ENCODE measurements at places on chromosomes 16 and 17. TPM values are rescaled to one million over a fixed set of nuclear protein-coding genes. Genes with fewer than 3 reads are reported as not detected.

NDUFAB1 gene
- 21.0 TPM for total RNA-seq

SMIM36 gene
- not detected for total RNA-seq

GFOD2 gene
- 21.0 TPM for total RNA-seq

MPV17L gene
- total RNA-seq: 7.6 TPM

CD79B gene
- total RNA-seq: 2.6 TPM

JUP gene
- total RNA-seq: 143 TPM

SCNN1G gene
- 14.7 TPM for total RNA-seq

KLHL10 gene
- total RNA-seq: 1.1 TPM

NEUROD2 gene
- total RNA-seq: not detected

ZSCAN10 gene
- 0.17 TPM for total RNA-seq

PIK3R6 gene
- 4.2 TPM for total RNA-seq

- H3K4me1 ChIP-seq: no peaks in the 10 kb centered on the region
- H3K27me3 ChIP-seq: no peaks in the 10 kb centered on the region
- no peak overlapping the region for H3K27ac ChIP-seq
- DNase-seq: no peak
- no peak overlapping the region for H3K4me3 ChIP-seq
- peaks cover 71% of the 10 kb centered on the region for H3K36me3 ChIP-seq
These were observed 21.1 kb downstream of the CSNK2A2 start for GRCh38 chr16:58176608-58177352.

DNA sequence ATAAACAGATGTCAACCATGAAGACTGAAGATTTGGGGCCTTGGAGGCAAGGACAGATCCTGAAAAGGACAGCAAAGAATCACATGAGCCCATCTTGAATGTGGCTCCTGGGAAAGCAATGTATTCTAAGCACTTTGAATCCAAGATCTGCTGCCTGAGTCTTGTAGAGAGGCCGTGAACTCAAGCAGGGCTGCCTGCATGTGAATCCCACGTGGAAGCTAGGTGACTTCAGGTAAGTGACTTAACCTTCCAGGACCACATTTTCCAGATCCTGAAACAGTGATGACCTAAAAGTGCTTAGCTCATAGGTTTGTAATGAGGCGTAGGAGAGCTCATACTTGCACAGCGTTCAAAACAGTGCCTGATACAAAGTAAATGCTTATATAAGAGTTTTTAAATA lies 373.0 kb upstream of the SALL1 start:
- H3K27me3 ChIP-seq: no peaks in the 10 kb centered on the region
- no peak for DNase-seq
- no peak overlapping the region for H3K4me3 ChIP-seq
- H3K36me3 ChIP-seq: no peaks in the 10 kb centered on the region
- H3K27ac ChIP-seq: no peak overlapping the region

- no peaks in the 10 kb centered on the region for H3K27me3 ChIP-seq
- H3K4me1 ChIP-seq: peaks cover 1% of the 10 kb centered on the region
- H3K36me3 ChIP-seq: peaks cover 30% of the 10 kb centered on the region
- no peak overlapping the region for H3K4me3 ChIP-seq
- DNase-seq: no peak
- no peak overlapping the region for H3K27ac ChIP-seq
These were observed 22.2 kb upstream of the C17orf107 start for GRCh38 chr17:4877089-4877488.

DNA sequence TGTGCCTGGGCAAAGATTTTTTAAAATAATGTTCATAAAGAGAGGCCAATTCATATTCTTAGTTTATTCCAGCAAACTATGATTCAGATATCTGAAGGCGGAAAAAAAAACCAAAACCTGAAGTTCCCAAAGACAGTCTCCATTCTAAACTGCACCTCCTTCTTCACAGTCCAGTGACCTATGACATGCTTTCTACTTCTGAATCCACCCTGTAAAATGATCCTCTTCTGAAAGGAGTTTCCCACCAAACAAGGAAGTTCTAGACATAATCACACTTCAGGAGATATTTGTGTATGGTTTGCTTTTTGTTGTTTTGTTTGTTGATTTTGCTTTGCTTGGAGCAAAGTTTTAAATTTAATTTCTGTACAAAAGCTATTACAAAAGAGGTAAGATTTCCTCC lies 12.9 kb upstream of the CHST4 start:
- H3K27ac ChIP-seq: no peak overlapping the region
- H3K36me3 ChIP-seq: no peaks in the 10 kb centered on the region
- no peak for DNase-seq
- no peaks in the 10 kb centered on the region for H3K27me3 ChIP-seq
- H3K4me1 ChIP-seq: no peaks in the 10 kb centered on the region

DNA sequence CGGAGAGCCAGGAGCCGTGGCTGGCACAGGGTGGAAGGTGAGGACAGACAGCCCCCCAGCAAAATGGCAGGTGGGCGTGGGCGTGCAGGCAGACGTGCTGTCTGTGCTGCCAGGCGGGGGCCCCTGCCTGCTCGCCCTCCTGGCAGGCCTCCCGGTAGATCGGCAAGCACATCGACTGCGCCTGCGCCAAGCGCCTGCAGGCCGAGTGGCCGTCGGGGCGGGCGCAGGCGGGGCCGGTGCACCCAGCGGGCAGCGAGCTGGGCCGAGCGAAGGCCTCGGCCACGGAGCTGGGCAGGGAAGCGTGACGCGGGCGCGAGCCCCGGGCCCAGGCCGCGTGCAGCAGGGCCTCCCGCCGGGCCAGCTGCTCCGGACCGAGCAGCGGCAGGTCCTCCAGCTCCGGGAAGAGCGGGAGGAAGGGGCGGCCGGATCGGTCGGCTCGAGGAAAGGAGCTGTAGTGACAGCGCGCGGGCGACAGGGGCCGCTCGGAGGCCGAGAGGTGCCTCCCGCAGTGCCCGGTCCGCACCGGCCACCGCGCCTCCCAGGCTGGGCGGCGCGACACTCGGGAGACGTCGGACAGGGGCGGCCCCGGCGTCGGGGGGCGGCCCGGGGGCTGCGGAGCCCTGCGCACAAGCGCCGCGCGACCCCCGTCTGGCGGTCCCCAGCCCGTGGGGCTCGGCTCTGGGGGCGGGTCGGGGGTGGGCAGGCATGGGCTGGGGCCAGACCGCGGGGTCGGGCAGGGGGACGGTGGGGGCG lies 16.9 kb downstream of the GRIN2C start:
- H3K4me1 ChIP-seq: peaks cover 23% of the 10 kb centered on the region
- no peaks in the 10 kb centered on the region for H3K36me3 ChIP-seq
- H3K27ac ChIP-seq: peak overlapping the region; percentile 64
- no peaks in the 10 kb centered on the region for H3K27me3 ChIP-seq

- no peak overlapping the region for H3K27ac ChIP-seq
- H3K4me3 ChIP-seq: no peak overlapping the region
- no peaks in the 10 kb centered on the region for H3K4me1 ChIP-seq
- no peaks in the 10 kb centered on the region for H3K36me3 ChIP-seq
These were observed 253.4 kb downstream of the SHISA9 start for GRCh38 chr16:13154799-13155198.

- H3K36me3 ChIP-seq: no peaks in the 10 kb centered on the region
- H3K27me3 ChIP-seq: no peaks in the 10 kb centered on the region
- no peaks in the 10 kb centered on the region for H3K4me1 ChIP-seq
These were observed 52.4 kb downstream of the AXIN2 start for GRCh38 chr17:65509032-65509431.

GRCh38 chr17:58325976-58326468 lies 2.6 kb downstream of the TSPOAP1 start:
- peaks cover 4% of the 10 kb centered on the region for H3K4me1 ChIP-seq
- H3K36me3 ChIP-seq: no peaks in the 10 kb centered on the region
- no peak overlapping the region for H3K27ac ChIP-seq
- no peak for DNase-seq
- peaks cover 5% of the 10 kb centered on the region for H3K27me3 ChIP-seq
- H3K4me3 ChIP-seq: no peak overlapping the region

GRCh38 chr16:30740364-30741251 lies 7.6 kb upstream of the PHKG2 start:
- peak overlapping the region; percentile 86 for H3K27ac ChIP-seq
- peaks cover 60% of the 10 kb centered on the region for H3K36me3 ChIP-seq
- H3K27me3 ChIP-seq: no peaks in the 10 kb centered on the region
- peaks cover 24% of the 10 kb centered on the region for H3K4me1 ChIP-seq

- peaks cover 40% of the 10 kb centered on the region for H3K4me1 ChIP-seq
- DNase-seq: no peak
- H3K4me3 ChIP-seq: no peak overlapping the region
These were observed 3.3 kb downstream of the TMEM94 start for GRCh38 chr17:75459590-75460267.

GRCh38 chr16:87132361-87133014 lies 184.7 kb downstream of the C16orf95 start:
- H3K4me3 ChIP-seq: no peak overlapping the region
- H3K4me1 ChIP-seq: no peaks in the 10 kb centered on the region
- no peak overlapping the region for H3K27ac ChIP-seq
- H3K27me3 ChIP-seq: no peaks in the 10 kb centered on the region

DNA sequence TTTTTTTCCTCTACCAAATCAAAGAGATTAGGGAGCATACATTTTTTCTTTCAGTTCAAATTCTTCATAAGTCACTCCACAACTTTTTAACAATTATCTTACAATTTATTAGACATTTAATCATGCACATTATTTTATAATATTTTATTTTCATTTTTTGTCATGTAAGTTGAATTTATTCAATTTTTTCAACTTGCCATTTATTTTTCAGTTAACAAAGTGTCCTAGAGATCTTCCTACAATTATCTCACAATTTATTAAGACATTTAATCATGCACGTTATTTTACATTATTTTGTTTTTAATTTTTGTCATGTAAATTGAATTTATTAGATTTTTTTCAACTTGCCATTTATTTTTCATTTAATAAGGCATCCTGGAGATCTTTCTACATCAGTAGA lies 16.2 kb downstream of the CACNG3 start:
- DNase-seq: no peak
- H3K4me3 ChIP-seq: no peak overlapping the region
- no peak overlapping the region for H3K27ac ChIP-seq
- no peaks in the 10 kb centered on the region for H3K27me3 ChIP-seq
- H3K36me3 ChIP-seq: no peaks in the 10 kb centered on the region

GRCh38 chr17:35046740-35047283 lies 16.7 kb downstream of the RFFL start:
- H3K36me3 ChIP-seq: no peaks in the 10 kb centered on the region
- peaks cover 21% of the 10 kb centered on the region for H3K4me1 ChIP-seq
- no peak for DNase-seq
- H3K27ac ChIP-seq: no peak overlapping the region

DNA sequence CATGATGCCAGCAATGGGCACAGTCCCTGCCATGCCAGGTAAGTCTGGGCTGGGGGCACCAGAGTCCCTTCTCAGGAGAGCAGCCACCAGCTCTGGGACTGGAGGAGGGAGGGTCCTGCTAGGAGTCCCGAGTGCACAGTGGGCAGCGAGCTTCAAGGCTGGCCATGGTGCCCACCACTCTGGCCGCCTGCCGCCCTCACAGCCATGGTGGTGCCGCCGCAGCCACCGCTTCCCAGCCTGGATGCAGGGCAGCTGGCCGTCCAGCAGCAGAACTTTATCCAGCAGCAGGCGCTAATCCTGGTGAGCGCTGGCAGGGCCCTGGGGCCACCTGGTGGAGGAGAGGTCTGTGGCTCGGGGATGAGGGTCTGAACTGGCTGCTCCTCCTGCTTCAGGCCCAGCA lies 17.9 kb upstream of the SMIM5 start:
- no peak overlapping the region for H3K27ac ChIP-seq
- H3K27me3 ChIP-seq: no peaks in the 10 kb centered on the region
- peaks cover 64% of the 10 kb centered on the region for H3K36me3 ChIP-seq
- DNase-seq: peak; percentile 73
- H3K4me1 ChIP-seq: no peaks in the 10 kb centered on the region
- no peak overlapping the region for H3K4me3 ChIP-seq

GRCh38 chr17:8448310-8448709 lies 12.6 kb downstream of the NDEL1 start:
- peaks cover 32% of the 10 kb centered on the region for H3K4me1 ChIP-seq
- H3K27ac ChIP-seq: peak overlapping the region; percentile 40
- H3K27me3 ChIP-seq: no peaks in the 10 kb centered on the region
- H3K36me3 ChIP-seq: peaks cover 91% of the 10 kb centered on the region

DNA sequence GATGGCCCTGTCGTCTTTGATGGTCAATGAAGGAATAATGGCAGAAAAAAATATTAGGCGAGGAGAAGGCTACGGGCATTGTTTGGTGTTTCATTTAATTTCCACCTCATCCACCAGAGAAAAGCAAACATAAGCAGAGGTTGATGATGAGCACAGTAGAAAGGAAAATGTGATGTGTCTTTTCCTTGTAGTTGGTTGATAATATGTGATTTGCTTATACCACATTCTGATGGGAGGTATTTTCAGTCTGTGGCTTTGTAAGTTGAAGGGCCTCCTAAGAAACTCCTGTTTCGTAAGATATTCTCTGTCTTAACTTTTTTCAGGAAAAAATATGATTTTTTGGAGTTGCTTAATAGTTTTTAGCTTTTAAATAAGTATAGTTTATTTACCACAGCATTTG lies 215.7 kb downstream of the PRKCA start:
- no peaks in the 10 kb centered on the region for H3K36me3 ChIP-seq
- no peak for DNase-seq
- H3K27me3 ChIP-seq: no peaks in the 10 kb centered on the region
- H3K4me1 ChIP-seq: no peaks in the 10 kb centered on the region
- H3K4me3 ChIP-seq: no peak overlapping the region

- no peaks in the 10 kb centered on the region for H3K27me3 ChIP-seq
- no peak overlapping the region for H3K27ac ChIP-seq
- no peaks in the 10 kb centered on the region for H3K4me1 ChIP-seq
These were observed 14.2 kb downstream of the RAB40B start for GRCh38 chr17:82684228-82684841.

DNA sequence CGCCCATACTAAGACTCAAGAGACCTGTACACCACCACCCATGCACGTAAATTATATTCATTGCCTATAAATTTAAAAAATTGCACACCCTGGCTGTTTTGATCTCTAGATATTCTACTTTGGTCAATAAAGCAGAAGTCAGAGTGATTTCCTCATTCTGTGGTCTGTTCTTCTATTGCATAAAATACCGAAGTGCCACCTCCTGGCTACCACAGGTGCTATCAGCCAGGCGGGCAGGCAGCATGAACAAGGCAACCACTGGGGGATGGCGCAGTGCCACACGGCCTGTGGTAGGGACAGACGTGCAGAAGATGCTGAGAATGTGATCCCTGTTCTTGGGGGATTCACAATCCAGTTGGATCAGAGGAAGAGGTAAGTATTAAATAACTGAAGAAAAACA lies 122.3 kb downstream of the CDK5R1 start:
- H3K36me3 ChIP-seq: no peaks in the 10 kb centered on the region
- peak; percentile 42 for DNase-seq
- no peak overlapping the region for H3K4me3 ChIP-seq
- no peak overlapping the region for H3K27ac ChIP-seq
- no peaks in the 10 kb centered on the region for H3K4me1 ChIP-seq

- no peaks in the 10 kb centered on the region for H3K27me3 ChIP-seq
- no peak overlapping the region for H3K4me3 ChIP-seq
- H3K4me1 ChIP-seq: no peaks in the 10 kb centered on the region
- H3K36me3 ChIP-seq: no peaks in the 10 kb centered on the region
- no peak for DNase-seq
- H3K27ac ChIP-seq: no peak overlapping the region
These were observed 11.6 kb downstream of the HSBP1 start for GRCh38 chr16:83819361-83819760.

- H3K4me1 ChIP-seq: peaks cover 37% of the 10 kb centered on the region
- H3K27ac ChIP-seq: peak overlapping the region; percentile 77
- H3K4me3 ChIP-seq: peak overlapping the region; percentile 94
- H3K36me3 ChIP-seq: no peaks in the 10 kb centered on the region
These were observed 218 bp downstream of the TNRC6C start for GRCh38 chr17:77958716-77959125.
